NCI-H1417 treated with DMSO at 0.1 percent for 48 hours (cell line): ENCODE measurements at places on chromosomes 5 and 9.

GRCh38 chr5:141349917-141350619 lies at the start of gene PCDHGB1:
Gene PCDHGB1 (plus strand): TSS chr5:141350099. CDS start chr5:141350261, 162 bp downstream.
- DNase-seq: no peak

GRCh38 chr5:102722931-102723330 lies 32.2 kb upstream of the PAM start:
- no peak for DNase-seq

GRCh38 chr5:44932922-44933585 lies 124.3 kb downstream of the MRPS30 start:
- DNase-seq: no peak

DNA sequence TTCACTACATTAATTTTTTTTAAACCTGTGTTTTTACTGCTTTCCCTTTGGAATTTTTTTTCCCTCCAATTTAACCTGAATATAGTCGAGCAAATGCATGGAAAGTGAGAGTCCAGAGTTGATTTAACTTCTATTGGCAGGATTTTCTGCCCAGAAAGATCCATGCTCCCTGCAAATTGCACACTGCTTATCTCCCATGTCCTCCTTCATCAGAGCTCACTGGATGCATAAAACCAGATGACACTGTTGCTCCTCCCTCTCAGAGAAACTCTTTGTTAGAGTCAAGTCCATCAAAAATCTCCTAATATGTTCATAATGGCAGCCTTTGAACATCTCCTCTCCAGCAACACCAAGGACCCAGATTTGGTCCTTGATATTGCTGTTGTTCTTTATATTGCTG lies 297.0 kb upstream of the SLC24A2 start:
- DNase-seq: no peak

DNA sequence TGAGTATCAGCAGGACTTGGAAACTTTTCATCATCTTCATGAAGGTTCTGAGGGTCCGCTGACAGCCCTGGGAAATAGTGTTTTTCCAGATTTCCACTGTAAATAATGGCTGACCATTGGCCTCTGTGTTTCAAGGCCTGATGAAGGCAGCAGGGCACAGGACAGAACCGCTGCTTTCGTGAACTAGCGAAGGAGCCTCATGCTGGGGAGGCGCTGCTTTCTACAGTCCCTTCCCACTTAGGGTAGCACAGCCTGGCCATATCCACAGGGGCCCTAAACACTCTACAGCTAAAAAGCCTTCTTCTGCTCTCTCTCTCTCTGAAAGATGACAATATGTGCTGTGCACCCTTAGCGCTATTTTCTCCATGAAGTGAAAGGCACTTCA lies 118.2 kb downstream of the MED27 start:
- no peak for DNase-seq

GRCh38 chr9:96071815-96072124 lies 196.3 kb downstream of the ERCC6L2 start:
- DNase-seq: no peak

DNA sequence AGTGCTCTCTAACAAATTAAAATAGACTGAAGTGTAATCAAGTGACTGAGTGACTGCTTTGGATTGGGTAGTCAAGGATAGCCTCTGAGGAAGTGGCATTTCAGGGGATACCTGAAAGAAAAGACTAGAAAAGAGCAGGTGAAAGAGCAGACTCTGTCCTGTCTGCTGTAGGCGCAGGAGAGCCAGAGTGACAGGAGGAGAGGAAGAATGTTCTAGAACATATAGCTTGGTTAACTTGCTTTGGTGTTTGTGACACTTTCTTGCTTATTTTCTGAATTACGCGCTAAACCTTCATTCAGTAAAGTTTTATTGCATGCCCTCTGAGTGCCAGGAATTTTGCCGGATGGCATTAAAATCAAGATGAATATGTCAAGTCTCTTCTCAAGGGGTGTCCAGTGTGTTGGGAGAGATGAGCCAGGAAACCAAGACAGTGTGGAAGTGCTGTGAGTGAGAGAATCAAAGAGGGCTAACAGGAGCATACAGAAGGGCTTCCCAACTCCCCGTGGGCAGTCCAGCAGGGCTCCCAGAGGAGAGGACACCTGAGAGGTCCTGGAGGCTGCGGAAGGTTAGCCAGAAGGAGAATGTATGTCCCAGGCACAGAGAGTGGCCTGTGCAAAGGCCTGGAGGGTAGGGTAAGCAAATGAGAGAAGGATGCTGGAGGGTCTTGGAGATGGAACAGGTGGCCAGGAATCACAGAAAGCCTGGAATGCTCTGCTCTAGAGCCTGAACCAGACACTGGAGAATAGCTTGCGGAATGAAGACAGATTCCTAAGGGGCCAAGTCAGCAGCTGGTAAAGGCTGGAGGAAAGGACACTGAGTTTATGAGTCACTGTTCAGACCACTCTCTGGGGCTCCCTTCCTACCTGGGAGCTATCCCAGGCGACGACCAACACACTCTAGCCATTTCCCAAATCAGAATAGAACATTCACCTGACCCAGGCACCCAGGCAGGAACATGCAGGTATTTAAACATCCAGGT lies 59.3 kb downstream of the SLC22A5 start:
- no peak for DNase-seq

- DNase-seq: no peak
Observed at GRCh38 chr9:89154218-89154617, 24.4 kb downstream of the SHC3 start.

- DNase-seq: no peak
Observed at GRCh38 chr9:13750639-13751038, 471.1 kb upstream of the MPDZ start.

DNA sequence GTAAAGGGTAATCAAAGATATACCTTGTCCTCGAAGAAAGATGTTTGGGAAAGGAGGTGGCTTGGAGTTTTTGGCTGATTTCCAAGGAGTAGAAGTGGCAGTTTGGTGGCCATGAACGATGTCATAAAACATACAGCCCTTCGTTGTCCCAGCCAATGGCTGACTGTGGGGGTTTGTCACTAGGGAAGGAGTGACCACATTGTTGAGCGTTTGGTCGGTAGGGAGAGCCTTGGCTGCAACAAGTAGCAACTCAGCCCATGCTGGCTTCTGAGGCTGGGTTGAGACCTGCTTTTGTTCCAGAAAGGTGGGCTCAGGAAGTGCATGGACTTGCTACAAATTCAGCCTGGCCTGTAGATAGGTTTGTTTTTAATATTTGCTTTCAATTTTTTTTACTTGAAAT lies 128.3 kb downstream of the BOD1 start:
- DNase-seq: no peak

DNA sequence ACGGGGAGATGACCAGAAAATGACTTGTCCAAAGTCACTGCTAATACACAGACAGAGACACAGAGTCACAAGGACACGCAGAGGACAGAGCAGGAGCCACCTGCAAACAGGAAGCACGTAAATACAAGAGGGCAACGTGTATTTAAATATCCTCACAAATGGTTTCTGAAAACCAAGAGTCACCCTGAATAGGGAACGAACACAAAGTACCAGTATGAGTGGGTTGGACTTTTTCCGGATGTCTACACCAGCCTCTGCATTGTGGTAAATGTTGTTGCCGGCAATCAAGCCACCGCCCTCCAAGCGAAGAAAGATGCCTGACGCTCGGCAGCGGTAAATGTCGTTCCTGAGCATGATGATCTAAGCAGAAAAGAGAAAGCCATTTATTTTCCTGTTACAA lies 44.5 kb downstream of the FBXO10 start:
- DNase-seq: no peak

DNA sequence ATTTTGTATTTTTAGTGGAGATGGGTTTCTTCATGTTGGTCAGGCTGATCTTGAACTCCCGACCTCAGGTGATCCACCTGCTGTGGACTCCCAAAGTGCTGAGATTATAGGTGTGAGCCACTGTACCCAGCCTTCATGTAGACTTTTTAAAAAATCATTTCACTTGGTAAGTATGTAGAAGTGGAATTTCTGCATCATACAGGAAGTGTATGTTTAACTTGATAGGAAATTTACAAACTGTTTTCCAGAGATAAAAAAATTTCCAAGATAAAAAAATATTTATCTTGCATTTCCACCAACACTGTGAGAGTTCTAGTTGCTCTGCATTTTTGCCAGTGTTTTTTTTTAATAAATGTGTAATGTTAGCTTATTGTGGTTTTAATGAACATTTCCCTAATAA lies 155.8 kb downstream of the ZNF608 start:
- DNase-seq: no peak

DNA sequence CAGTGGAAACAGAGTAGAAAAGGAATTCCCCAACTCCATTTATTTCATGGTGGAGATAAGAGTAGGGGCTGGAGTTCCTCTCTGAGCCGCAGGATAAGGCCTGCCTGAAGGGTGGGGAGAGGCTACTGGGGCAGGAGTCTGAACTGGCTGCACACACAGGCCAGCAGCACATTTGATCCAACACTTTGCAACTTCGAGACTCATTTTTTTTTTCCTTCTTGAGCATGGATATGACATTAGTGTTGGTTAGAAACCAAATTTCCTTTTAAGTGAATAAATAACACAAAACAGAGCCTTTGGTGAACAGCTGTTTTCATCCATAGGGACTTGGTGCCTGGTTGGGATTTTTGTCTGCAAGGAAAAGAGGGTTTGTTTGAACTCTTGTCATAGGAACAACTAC lies 76.6 kb downstream of the RALGPS1 start:
- DNase-seq: no peak

- DNase-seq: no peak
Observed at GRCh38 chr5:8458038-8458383, 589.1 kb downstream of the MTRR start.

DNA sequence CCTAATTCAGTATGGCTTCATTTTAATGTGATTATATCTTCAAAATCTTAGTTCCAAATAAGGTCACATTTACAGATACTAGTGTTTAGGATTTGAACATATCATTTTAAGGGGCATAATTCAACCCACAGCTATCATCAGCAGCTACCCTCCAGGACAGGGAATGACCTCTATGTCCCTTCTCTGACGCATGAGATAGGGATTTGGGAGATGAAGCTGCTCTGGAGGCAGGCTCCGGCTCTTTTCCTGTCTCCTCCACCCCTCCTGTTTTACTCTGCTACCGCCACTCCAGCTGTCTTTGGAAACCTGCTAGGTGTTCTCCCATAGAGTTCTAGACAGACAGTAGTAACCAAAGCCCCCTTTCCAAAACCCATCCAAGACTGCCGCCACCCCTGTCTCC lies 119.2 kb downstream of the CARTPT start:
- no peak for DNase-seq

GRCh38 chr9:122051351-122052321 lies 41.5 kb downstream of the TTLL11 start:
- DNase-seq: no peak

GRCh38 chr5:132486318-132487094 lies 4.1 kb downstream of the IRF1 start:
- no peak for DNase-seq

- no peak for DNase-seq
Observed at GRCh38 chr9:136769710-136770191, 5.4 kb upstream of the LCN15 start.

DNA sequence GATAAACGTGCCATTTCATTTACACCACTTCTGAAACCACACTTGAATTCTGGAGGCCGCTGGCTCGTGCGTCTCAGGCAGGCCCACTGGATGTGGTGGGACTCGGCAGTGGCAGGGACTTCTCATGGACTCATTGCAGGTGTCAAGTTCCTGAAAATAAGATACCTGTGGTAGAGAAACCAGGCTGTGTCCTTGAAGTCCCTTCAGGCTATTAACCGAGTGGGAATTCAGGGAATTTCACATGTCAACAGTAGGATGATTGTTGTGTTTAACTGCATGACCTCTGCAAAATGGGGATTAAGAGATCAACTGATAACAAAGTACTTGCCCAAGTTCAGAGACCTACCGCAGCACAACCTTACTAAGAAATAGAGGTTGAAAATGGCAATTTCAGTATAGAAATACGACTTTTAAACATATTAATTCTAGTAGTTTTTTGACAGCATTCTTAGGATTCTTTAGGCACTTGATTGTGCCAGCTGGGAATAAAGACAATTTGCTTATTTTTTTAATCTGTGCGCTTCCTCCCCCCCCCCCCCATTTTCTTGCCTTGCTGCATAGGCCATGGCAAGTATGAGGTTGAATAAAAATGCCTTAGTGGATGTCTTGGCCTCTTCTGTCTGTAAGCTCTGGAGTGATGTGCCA lies 26.8 kb downstream of the TRIP13 start:
- no peak for DNase-seq

GRCh38 chr5:137891849-137892248 lies 2.6 kb downstream of the PKD2L2 start:
- DNase-seq: no peak

GRCh38 chr5:118606940-118607339 lies 381.4 kb downstream of the DTWD2 start:
- no peak for DNase-seq

- no peak for DNase-seq
Observed at GRCh38 chr9:91037511-91038482, 236.2 kb downstream of the SYK start.

- DNase-seq: no peak
Observed at GRCh38 chr9:18910435-18910834, 122.6 kb downstream of the SAXO1 start.

DNA sequence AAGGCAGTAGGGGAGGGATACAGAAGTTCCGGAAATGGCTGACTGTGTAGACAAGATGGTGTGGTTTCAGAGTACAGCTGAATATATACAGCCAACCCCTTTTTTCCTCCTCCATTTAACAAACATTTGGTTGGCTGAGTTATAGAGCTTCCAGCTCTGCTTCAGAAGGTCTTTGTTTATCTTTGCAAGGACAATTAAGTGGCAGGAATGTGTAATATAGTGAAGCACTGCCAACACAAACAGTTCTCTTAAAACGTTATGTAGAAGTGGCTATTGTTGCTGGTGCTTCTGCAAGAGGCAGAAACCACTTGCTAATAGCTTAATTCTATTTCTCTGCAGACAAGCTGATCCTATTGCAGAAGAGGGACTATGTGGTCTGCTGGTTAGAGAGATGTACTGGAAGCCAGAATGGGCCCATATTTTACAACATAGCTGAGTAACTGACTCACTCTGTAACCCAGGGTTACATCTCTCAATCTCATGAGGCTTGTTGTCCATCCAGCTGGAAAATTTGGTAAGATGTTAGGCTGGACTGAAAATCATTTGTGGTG lies 62.7 kb upstream of the OSMR start:
- peak; percentile 65 for DNase-seq

DNA sequence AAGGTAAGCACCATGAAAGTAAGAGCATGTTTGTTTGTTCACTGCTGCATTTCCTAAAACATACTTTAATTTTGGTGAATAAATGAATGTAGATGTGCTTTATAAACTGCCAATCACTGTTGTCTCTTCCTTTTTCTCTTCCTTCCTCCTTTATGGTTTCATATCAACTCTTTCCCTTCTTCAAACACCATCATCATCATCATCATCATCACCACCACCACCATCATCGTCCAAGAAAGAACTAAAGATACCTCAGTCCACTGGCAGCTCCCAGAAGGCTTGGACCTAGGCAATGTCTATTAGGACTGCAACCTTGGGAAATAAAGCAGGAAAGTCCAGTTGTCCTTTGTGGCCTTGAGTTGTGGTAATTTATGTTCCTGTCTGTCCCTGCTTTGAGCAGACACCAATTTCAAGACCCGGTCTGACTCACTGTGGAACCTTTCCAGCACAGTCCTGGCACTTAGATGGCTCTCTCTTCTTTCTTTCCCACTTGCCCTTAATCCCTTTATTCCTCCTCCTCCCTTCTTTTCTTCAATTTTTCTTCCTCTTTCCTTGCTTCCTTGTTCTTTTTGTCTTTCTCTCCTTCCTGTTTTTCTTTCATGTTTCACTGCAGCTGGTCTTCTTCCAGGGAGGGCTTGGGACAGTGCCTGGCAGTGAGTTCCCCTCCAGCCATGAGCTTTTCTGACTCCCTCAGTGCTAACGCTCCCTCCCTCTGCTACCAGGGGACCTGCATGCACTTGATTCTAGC lies 99.3 kb downstream of the ANGPTL2 start:
- DNase-seq: no peak

- no peak for DNase-seq
Observed at GRCh38 chr9:129227843-129228189, 49.8 kb upstream of the IER5L start.

- DNase-seq: no peak
Observed at GRCh38 chr5:138623053-138623452, 47.9 kb upstream of the HSPA9 start.
